Islet precursor cell (in vitro differentiated cells): ENCODE measurements at places on chromosomes 11 and 22.
A peak's percentile ranks its signal among the peaks of the same experiment; 100 is the strongest.

DNA sequence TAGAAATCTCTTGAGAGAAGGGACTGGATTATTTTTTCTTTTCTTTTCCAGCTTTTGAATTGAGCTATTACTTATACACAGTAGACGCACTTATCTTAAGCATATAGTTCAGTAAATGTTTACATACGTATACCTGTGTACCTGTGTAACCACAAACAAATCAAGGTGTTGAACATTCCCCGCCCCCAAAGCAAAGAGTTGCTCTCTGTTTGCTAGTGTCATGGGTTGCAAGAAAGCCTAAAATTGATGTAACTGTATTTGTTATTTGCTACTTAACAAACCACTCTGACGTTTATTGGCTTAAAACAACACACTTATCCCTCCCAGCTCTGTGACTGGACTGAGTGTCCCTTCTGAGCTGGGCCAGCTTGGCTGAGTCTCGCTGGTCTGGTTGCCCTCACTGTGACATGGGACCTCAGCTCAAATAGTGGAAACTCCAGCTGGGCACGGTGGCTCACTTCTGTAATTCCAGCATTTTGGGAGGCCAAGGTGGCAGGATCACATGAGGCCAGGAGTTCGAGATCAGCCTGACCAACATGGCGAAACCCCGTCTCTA lies 25.4 kb upstream of the CABP2 start:
- DNase-seq = no peak

DNA sequence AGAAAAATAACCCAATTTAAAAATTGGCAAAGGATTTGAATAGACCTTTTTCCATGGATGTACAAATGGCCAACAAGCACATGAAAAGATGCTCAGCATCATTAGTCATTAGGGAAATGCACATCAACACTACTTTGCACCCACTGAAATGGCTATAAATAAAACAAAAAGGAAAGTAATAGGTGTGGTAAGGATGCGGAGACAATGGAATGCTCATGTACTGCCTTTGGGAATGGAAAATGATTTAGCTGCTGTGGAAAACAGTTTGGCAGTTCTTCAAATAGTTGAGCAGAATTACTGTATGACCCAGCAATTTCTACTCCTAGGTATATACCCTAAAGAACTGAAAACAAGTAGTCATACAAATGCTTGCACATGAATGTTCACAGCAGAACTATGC lies 37.4 kb downstream of the LARGE2 start:
- no peak for DNase-seq

DNA sequence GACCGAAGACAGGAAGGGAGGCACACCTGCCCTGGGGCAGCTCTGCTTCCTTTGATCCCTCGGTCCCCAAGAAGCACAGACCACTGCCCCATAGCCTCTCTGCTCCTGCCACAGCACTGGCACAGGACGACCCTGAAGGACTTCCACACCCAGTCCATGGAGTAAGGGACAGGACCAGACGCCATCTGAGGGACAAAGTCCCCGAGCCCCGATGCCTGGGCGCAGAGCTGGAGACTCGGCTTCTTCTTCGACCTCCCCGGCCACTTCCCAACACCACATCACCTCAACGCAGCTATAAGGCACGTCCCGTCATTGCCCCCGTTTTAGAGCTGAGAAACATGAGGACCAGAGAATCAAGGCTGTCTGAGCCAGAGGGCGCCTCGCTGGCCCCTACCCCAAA lies 310.5 kb downstream of the BRD1 start:
- DNase-seq = peak; percentile 50

- no peak for DNase-seq
These were observed 791.1 kb downstream of the NTM start for GRCh38 chr11:132161403-132162078.

GRCh38 chr22:21449531-21450319 lies 17.5 kb upstream of the TMEM191C start:
- peak; percentile 46 for DNase-seq

- DNase-seq = peak; percentile 51
These were observed 14.6 kb downstream of the MRGPRF start for GRCh38 chr11:68998390-68998911.

DNA sequence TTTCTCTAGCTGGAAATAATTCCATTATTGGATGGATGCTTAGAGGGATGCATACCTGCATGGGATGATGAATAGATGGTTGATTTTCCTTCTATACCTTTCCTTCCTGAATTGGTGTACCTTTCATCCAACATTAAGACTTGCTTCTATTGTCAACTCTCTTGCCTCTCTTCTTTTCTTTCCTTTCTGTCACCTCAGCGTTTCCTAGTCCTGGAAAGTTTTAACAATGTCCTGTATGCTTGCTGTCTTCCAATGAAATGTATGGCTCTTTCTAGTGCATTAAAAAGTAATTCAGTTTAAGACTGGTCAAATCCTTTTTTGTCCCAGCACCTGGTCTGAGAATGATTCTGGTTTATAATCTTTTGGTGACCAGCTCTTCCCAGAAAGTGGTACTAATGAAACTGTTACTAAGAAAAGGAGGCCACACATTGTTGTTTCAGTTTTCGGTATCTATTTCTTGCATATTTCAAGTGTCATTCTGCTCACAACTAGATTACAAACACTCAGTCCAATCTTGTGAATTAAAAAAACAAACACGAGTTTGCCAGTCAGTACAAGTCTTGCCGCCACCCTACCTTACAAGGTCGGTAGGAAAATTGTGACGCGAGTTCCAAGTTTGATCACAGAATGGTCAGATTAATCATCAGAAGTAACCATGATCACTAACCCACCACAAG lies 8.0 kb downstream of the POU2AF1 start:
- no peak for DNase-seq

DNA sequence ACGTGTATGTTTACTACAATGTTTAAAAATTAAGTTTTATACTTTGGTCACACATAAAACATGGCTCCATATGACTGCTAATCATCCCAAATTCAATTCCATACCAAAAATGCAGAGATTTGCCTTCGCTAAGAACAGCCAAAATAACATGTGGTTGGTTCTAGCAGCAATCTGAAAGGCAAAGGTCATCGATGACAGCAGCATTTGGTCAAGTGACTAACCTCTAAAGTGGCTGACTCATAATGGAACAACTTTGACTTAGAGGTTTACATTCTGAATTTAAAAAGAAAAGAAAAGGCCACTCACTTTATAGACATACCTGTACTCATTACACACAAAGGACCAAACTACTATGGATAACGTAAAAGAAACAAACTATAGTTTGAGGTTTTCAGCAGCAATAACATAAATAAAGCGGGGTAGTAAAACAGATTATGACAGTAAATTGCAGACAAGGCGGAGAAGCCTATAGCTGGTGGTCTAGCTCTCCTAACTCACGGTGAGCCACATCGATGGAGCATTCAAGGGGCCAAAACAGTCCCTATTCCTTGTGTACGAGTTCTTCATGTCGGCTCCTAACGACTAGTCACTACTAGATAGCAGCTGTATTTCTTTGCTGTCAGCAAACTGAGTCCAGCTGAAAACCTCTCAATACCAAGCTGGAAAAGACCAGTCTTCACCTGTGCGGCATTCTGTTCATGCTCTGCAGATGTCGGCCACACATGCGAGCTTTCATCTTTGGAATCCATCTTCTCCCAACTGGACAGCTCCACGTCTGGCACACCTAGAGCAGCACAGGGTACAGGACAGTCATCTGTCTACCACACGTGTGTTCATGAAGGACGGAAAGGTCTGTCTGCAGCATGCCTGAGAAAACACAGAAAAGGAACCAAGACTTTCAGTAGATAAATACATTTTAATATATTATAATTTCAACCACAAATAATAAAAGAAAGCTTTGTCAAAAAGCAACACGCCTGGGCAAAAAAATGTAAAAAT lies 42.1 kb downstream of the PRDM10 start:
- peak; percentile 63 for DNase-seq

DNA sequence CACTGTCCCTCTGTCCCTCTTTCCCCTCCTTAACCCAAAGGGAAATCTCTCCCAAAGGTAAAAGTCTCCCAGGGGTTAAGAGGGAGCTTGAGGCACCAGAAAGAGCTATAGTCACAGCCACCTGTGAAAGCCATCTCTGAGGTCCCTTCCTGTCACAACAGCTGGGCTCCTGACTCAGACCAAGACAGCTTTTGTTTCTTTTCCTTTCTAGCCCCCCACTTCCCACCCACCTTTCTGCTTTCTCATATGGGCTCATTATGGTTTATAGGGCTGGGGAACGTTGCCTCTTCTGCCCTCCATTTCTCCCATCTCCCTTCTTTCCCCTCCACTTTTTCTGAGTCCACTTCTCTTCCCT lies 19.1 kb downstream of the MIF start:
- DNase-seq = no peak

- DNase-seq = no peak
These were observed 222.2 kb downstream of the NAV2 start for GRCh38 chr11:19934828-19935259.

- DNase-seq = peak; percentile 66
These were observed at the start of gene INPPL1 for GRCh38 chr11:72224564-72225410. Gene INPPL1, plus strand, starts transcription at chr11:72224767. Its CDS starts 218 bp downstream, at chr11:72224985.

DNA sequence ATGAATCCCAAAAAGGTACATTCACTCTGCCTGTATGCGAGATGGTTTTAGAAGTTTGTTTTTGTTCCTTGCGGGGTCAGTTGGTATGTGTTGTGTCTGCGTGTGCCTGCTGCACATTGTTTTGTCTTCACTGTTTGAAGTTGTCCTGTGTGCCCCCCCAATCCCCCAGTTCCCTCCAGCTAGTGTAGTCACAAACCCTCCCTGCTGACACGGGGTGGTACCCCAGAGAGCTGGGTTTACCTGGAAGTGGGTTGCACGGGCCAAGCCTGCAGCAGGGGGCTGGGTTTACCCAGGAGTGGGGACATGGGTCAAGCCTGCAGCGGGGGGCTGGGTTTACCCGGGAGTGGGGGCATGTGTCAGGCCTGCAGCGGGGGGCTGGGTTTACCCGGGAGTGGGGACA lies 22.2 kb downstream of the CTTN start:
- DNase-seq = no peak

GRCh38 chr22:49091451-49091850 lies 736.2 kb downstream of the BRD1 start:
- DNase-seq = no peak

- peak; percentile 94 for DNase-seq
These were observed 32.1 kb upstream of the DGKZ start for GRCh38 chr11:46315033-46315738.

GRCh38 chr22:41762980-41763779 lies 37.3 kb upstream of the CCDC134 start:
- peak; percentile 85 for DNase-seq

GRCh38 chr11:99682646-99683045 lies 661.9 kb downstream of the CNTN5 start:
- DNase-seq = no peak

GRCh38 chr11:34339149-34340064 lies 18.4 kb downstream of the ABTB2 start:
- no peak for DNase-seq

GRCh38 chr11:46874586-46874985 lies 28.5 kb upstream of the CKAP5 start:
- DNase-seq = no peak

- DNase-seq = no peak
These were observed 24.0 kb upstream of the LRRC10B start for GRCh38 chr11:61484541-61484940.

GRCh38 chr11:22583963-22584492 lies 41.6 kb downstream of the FANCF start:
- DNase-seq = no peak

DNA sequence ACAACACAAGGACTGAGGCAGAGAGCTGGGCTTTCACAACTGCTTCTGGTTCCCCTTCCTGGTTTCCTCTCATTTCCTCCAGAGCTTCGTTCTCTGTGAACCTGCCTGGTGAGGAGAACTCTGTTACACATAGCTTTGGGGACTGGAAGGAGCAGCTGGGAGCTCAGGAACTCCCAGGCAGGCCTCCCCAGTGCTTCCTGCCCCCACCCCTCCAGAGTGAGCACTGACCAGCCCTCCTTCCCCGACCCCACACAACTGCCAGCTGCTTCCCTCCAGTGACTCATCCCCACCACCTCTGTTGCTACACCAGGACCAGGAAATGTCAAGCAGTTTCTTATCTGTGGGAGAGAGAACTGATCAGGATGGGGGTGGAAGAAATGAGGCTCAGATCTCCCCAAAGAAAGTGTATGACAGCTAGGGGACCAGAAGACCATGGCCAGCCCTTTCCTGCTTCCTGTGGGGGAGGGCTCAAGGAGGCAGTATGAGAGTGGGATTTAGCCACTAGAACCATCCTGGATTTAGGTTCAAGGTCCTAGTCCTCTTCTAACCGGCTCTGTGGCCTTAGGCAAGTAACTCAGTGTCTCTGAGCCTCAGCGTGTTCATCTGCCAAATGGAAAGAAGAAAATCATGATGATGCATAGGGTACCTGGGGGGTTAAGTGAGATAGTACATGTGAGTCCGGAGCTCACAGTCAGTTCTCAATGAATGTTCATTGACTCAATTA lies 4.5 kb upstream of the TP53I11 start:
- peak; percentile 93 for DNase-seq

- no peak for DNase-seq
These were observed 79.8 kb upstream of the SC5D start for GRCh38 chr11:121212536-121213361.

DNA sequence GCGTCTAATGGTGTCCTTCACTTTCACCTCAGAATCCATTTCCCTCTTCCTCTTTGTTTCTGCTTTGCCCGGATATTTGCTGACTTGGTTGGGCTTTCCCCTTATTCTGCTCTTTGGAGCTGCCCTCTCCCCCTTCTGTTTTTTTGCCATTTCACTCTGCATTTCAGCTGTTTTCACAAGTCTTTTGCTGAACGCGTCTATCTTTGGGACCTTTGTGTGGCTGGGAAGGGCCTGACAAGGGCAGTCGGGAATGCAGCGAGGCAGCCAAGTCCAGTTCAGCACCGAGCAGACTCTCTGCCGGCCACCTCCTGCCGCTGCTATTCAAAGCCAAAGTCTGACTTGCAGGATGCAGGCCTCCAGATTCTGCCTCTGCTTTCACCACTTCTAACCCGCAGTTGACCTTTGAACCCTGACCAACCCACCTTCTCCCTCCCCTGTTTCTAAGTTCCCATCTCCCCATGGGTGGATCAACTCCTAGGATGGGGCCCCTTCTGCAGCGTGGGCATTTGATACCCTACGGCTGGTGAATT lies 38.2 kb downstream of the FEZ1 start:
- peak; percentile 88 for DNase-seq

DNA sequence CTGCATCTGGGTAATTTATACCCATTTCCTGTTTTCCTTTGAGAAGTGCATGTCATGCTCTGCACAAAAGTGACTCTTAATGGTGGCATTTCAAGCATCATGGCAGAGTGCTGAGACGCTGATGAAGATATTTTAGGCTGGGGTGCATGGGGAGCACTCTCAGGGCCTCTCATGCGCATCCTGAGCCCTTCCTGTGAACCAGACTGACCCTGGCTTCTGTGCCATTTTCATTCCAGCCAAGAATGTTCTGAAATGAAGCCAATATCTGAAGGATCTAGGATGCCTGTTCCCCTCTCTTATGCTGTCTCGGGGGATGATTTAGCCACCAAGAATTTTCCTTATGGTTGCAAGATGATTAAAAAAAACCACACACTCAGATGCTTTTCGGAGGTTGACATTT lies 61.5 kb downstream of the MIAT start:
- DNase-seq = no peak

- no peak for DNase-seq
These were observed 8.8 kb downstream of the TRAF6 start for GRCh38 chr11:36501236-36501635.
